ENCODE measurements at places on chromosomes 16 and 17.

DNA sequence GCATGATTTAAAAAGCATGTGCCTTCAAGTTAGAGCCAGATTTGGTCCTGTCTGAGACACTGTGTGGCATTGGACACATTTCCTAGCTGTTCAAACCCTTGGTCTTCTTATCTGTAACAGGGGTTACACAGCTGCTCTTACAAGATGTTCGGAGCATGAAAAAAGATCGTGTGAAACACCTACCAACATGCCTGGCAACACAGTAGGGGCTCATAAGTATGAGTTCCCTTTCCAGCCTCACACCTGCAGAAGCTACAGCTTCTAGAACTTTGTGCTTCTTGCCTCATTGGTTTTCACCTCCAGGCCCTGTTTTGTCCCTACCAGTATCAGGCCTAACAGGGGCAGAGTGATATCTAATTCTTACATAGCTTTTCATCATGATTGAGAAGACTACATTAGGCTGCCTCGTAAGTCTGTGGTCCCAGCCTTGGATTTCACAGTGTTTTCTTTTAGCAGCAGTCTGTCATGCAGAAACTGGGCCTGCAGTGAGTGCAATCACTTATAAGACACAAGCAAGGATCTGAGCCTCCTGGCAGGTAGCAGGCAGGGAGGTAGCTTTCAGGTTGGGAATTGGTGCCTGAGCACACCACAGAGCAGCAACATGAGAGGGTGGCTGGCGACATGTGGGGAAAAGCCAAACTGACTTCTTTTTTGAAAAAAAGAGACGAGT lies 78.8 kb downstream of the CCDC182 start:
- no peak for DNase-seq

- no peak for DNase-seq
Observed at GRCh38 chr16:89853306-89853993, 19.9 kb upstream of the TCF25 start.

DNA sequence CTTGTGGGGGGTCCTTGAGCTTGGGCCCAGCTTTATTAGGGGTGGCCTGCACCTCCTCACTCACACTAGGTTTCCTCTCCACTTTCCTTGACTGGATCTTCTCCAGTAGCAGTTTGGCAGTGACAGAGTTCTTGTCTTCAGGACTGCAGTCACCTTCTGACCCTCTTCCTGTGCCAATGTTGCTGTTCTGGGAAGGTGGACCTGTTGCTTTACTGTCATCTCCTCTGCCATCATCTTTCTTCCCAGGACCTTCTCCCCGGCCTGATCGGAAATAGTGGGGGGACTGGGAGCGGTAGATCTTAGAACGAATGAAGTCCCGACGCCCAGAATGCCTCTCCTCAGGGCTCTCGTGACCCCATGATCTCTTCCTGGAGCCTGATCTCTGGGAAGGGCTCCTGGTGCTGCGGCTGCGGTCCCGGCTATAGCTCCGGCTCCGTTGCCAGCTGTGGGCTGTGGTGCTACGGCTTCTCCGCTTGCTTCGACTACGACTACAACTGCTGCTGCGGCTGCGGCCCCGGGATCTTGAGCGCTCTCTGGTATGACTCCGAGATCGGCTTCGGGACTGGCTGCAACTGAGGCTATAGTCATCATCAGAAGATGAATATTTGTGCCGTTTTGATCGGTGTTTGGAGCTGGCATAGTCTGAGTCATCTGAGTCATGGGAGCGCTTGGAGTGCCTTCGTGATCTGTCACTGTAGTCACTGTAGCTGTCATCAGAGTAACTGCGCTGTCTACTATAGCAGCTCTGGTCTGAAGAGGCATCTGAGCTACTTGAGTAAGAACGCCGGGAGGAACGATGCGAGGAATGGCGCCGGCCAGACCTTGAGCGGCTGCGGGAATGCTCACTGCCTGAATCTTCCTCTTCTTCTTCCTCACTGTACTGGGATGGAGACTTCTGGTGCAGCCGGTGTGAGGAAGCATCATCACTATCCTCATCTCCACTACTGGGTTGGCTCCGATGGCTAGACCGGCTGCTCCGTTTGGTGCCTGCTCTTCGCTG lies 9.5 kb upstream of the ITGA2B start:
- DNase-seq = no peak

GRCh38 chr17:12547831-12548230 lies 117.9 kb upstream of the MYOCD start:
- DNase-seq = no peak

- DNase-seq = no peak
Observed at GRCh38 chr16:78196502-78196901, 97.0 kb downstream of the WWOX start.

DNA sequence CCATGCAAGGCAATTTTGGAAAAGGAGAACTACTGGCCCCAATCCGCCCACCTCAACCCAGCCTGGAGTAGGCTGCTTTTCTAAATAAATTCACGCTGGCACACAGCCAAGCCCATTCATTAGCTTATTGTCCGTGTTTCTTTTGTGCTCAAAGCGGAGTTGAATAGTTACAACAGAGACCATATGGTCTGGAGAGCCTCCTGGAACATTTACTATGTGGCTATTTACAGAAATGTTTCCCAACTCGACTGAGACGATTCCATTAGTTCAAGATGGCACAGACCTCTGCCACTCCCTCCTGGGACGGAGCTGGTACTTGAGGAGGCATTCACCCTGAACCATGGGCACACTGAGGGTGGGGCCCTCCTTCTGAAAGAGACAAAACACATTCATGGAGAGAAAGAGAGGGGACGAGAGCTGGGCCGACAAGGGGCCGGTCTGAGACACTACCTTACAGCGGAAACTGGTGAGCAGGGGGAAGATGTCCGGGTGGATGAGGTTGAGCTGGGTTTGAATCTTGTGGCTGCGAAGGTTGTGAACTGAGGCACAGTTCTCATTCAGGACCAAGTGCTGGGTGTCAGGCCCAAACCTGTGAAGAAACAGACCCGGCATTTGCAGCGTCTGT lies 15.7 kb downstream of the ELAC2 start:
- no peak for DNase-seq

- DNase-seq = no peak
Observed at GRCh38 chr16:26667307-26667706, 399.4 kb upstream of the C16orf82 start.

- no peak for DNase-seq
Observed at GRCh38 chr17:29699283-29699682, 76.6 kb upstream of the CORO6 start.

GRCh38 chr16:85256190-85256739 lies 144.0 kb upstream of the CIBAR2 start:
- no peak for DNase-seq

DNA sequence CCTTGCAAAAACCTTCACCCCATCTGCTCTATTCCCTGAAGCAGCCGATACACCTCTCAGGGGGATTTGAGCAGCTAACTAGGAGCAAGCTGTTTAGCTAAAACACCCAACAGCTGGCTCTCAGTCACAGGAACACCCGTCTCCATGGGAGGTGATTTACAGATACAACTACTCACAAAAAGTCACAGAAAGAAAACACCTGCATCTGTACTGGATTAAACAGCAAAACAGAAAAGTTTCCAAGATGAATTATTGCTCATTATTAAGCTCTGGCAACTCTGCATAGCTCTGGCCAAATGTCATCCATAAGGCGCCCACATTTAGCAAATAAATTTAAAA lies 22.3 kb downstream of the GJC1 start:
- no peak for DNase-seq

DNA sequence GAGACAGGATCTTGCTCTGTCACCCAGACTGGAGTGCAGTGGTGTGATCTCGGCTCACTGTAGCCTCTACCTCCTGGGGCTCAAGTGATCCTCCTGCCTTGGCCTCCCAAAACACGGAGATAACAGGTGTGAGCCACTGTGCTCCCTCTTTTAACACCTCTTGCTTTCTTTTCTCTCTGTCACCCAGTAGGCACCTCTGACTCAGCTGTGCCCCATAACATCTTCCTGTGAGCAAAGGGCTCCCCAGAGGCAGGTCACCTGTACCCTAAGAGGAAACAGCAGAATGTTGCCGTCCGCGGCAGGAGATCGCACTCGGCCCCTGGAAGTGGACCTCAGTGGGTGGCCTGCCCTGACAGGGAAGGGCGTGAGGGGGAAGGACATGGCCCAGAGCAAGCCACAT lies 918 bp upstream of the NLRC3 start:
- DNase-seq = no peak

GRCh38 chr17:55295411-55296170 lies 30.8 kb downstream of the HLF start:
- DNase-seq = no peak

GRCh38 chr16:14465799-14466198 lies 164.3 kb downstream of the PARN start:
- no peak for DNase-seq

GRCh38 chr17:48048384-48049126 lies 396 bp downstream of the NFE2L1 start:
- no peak for DNase-seq

DNA sequence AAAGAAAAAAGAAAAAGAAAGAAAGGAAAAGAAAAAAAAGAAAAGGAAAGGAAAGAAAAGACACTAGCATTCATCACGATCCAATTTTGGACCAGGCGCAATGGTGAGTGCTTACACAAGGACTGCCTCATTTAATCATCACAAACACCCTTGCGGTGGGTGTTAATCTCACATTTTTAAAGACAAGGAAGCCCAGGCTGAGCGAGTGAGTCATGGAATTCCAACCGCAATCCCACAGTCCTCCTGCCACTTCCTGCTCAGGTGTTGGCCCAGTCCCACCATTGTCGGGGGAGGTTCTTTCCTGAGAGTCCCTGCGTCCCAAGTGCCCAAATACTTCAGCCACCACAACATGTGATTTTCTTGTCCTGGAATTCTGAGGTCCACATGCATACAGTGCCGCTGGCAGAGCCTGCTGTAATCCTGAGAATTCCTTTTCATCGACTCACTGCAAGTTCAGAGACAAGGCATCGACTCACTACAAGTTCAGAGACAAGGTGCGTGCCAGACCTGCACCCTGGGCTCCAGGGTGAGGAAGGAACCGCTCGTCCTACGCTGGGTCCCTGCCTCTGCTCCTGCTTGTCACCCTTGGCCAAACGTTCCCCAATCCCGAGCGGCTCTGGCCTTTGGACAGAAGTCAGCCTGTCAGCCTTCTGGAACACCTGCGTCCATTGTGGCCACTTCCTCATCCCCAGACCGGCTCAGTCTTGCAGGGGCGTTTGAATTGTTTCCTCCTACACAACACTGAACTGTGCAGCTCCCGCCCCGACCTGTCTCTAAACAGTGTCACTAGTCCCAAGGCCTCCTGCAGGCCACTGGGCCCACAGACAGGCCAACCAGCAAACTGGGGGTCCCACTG lies 5.8 kb downstream of the ZG16B start:
- peak; percentile 94 for DNase-seq

DNA sequence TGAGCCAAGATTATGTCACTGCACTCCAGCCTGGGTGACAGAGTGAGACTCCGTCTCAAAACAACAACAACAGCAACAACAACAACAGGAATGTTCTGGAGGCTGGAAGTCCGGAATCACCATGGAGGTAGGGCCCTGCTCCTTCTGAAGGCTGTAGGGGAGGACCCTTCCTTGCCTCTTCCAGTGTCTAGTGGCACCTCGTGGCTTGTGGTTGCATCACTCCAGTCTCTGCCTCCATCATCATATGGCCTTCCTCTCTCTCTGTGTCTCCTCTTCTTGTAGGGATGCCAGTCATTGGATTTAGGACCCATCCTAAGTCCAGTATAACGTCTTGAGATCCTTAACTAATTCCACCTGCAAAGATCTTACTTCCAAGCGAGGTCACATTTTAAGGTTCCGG lies 14.0 kb downstream of the NAGPA start:
- DNase-seq = no peak

DNA sequence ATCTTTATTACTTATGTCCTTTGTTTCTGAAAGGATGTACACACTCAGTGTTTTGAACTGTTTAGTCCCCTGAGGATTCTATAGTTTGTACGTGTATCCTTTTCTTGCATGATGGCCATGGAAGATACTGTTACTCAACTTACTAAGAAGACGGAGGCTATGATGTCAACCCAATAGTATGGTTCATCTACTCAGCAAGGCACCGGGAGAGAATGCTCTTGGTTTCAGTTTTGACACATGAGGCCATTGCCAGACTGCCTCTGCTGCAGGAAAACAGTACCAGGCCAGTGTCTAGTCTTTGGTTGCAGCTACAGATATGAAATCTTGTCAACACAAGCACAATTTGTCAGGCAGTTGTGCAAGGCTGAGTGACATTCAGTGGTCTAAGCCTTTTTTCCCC lies 134.5 kb downstream of the MRTFB start:
- no peak for DNase-seq

GRCh38 chr16:3045758-3046640 lies at the start of gene MMP25:
MMP25 (plus strand) TSS chr16:3046561; CDS start chr16:3046918, 357 bp downstream.
- DNase-seq = no peak
